Activated T-helper 2 cell treated with anti-CD3 and anti-CD28 coated beads, Interferon-gamma antibody, Interleukin-2, Interleukin-4, amounts not matched to agents 10 μg/mL and 5 μg/mL and 100 μg/mL, durations not matched to agents 14 hours and 24 hours and 36 hours (primary cell): ENCODE measurements at places on chromosomes 3 and 15. TPM values are rescaled to one million over a fixed set of nuclear protein-coding genes. Genes with fewer than 3 reads are reported as not detected.

Gene CMTM8
- 3.6 TPM in 2 replicates for total RNA-seq

DNA sequence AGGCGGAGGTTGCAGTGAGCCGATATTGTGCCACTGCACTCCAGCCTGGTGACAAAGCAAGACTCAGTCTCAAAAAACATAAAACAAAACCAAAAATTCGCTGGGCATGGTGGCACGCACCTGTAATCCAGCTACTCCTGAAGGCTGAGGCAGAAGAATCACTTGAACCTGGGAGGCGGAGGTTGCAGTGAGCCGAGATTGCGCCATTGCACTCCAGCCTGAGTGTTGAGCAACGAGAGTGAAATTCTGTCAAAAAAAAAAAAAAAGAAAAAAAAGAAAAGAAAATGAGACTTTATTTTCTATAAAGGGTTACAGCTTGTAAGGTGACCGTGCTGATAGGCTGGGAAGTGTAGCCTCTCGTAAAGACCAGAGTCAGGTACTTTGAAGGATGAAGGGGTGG, 6.0 kb upstream of the HACD3 start:
- DNase-seq: no peak

DNA sequence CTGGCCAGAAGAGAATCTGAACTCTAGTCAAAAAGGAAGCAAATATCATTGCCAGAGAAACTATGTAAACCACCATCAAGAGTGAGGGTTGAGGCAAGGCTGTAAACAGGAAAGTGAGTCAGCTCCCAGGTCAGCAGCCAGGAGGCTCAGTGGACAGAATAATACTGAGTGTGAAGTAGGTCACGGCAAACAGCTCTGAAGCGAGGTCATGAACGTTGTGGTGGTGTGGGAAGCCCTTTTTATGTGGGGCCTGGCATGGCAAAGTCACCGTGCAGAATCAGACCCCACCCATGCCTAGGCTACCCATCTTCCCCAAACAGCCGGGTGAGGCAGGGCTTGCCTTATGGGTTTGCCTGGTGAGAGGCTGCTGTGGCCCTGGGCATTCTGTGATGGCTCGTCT, 43.9 kb downstream of the THBS1 start:
- peak; percentile 68 for DNase-seq

DNA sequence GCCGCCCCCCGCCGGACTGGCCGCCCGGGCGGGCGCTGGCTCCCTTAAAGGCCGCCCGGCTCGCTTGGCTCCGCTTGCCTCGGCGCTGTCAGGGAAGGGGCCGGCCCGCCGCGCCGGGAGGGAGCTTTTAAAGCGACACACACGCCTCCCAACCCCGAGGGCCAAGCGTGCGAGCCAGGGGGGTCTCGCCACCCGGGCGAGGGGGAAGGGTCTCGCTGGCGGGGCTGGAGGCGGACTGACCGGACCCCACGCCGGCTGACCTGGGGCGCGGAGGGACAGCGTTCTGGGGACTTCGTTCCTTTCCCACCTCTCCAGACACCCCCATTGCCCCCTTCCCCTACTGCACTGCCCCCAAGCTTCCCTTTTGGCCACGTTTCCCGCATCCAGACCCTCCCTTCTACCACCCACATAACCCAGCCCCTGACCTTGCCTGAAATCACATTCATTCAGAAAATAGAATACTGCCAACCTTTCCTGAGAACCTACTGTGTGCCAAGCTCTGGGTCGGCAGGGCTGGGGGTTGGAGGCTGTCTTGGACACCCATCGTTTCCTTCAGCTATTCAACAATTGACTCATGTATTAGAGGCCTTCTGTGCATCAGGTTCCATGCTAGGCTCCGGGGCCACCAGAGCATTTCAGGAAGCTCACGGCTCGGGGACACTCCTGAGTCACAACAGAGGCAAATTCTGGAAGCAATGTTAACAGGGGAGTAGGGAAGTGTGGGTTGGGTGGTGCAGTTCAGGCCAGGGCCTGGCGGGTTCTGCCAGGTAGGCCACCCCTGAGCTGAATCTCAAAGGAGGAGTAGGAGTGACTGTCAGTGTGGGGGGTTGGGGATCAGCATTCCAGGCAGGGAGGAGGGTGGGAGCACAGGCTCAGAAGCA, at the start of gene INSYN1:
TSS of gene INSYN1 (minus strand) at position 102 of the 881 bp plus-strand sequence. CDS start 2,221 bp downstream, outside the sequence.
- DNase-seq: no peak

DNA sequence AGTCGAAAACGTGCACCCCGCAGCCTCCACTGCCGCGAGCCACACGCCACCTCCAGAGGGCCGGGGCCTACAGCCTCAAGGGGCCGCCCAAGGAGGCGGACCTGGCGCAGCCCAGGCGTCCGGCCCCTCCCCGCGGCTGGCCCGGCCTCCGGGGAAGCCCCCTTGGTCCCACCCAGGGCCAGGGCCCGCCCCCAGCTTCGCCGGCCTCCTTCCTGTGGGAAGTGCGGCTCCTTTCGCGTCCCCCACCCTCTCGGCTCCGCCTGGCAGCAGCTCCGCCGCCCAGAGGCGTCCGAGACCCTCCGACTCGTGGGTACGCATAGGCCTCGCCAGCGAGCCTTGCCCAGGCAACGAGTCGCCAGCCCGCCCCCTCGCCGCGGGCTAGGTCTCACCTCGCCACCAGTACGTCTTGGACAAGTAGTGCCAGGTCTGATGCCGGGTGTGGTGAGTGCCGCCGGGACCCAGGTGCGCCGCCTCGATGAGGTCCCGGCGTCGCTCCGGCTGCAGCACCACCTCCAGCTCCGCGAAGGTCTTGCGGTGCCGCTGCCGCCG, 642 bp downstream of the ZBTB11 start:
- DNase-seq: peak; percentile 94

DNA sequence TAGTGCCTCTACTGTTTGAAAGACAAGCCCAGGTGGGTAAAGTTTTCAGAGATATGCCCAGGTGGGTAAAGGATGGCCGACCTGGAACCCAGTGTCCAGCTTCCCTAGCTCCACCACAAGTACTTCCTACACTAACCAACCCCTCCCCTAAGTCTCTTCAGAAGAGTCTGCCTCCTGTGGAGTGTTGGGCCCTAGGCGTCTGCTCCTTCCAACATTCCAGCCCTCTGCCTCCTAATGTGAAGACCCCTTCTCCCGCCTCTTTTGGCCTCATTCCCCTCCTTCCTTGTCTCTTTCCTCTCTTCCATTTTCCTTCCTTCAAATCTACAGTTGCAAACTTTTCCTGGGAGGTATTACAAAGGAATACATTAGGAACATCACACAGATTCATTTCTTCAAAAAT, 38.6 kb downstream of the CNTN3 start:
- DNase-seq: no peak
